ENCODE measurements at places on chromosomes 1 and 21.
A peak's percentile ranks its signal among the peaks of the same experiment; 100 is the strongest.

GRCh38 chr1:61754545-61754944, 12.3 kb downstream of the PATJ start:
- no peak for DNase-seq

GRCh38 chr1:197965132-197965840, 48.1 kb downstream of the LHX9 start:
- no peak for DNase-seq

GRCh38 chr1:175494011-175494554, 249.3 kb downstream of the TNR start:
- DNase-seq: no peak

GRCh38 chr1:201013991-201014815, 9.3 kb downstream of the KIF21B start:
- DNase-seq: no peak

DNA sequence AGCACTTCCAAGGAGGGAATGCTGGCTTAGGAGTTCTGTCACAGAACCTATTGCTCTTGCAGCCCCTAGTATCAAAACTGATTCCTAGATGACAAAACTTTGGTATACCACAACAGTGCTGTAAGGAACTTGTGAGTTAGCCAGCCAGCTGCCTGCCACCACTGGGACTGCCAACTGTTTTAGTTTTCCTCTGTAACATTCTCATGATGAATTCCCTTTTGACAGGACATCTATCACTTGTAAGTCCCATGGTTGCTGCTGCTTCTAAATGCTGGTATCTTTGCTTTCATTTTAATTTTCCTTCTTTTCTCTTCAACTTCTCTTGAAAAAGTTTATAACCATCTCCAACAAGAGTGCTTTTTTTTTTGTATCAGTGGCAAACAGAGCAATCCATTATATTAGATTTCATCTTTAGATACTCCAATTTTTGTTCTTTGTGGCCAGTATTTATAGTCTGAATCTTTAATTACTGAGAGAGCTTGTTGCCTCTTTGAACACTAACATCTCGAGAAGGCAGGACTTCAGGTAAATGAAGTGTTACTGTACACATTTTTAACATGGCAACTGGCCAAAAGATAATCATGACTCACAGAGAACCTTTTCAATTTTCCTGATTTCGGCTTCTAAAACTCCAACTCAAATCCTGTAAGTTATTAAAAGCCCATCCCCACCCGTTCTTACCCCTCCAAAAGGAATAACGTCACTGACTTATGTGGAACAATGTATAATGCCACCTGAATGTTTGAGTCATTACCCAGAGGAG, 19.8 kb downstream of the DBT start:
- no peak for DNase-seq

DNA sequence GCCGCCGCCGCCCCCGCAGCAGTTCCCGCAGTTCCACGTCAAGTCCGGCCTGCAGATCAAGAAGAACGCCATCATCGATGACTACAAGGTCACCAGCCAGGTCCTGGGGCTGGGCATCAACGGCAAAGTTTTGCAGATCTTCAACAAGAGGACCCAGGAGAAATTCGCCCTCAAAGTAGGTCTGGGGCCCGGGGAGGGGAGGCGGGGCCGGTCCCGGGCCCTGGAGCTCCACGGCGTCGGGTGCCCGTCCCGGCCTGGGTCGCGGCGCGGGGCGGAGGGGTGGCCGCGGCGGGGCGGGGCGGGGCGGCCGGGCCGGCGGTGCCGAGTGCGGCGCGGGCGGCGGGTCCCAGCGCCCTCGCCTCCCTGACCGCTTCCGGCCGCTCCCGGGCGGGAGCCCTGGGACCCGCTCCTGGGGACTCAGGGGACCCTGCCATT, 646 bp downstream of the MAPKAPK2 start:
- peak; percentile 61 for DNase-seq

DNA sequence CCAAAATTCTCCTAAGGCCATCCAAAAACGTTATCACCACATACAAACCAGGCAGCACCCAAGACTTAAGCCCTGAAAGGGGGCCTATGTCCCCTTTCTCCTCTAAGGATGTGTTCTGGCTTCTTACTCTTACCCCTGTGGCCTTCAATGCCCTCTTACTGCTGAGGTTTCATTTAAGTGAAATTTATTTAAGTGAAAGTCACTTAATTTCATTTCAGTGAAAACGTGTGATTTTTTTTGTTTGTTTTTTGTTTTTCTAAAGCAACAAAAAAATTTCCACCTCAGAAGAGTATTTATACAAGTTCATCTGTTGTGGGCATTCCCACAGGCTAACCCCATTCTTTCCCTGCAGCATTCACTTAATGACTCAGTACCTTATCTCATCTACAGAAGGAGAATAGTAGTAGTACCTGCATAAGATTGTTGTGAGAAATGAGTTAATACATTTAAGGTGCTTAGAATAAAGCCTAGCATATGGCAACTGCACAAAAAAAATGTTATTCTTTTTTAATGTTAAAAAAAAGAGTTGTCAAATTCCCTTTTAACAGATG, 220.6 kb downstream of the CHRM3 start:
- DNase-seq: no peak

DNA sequence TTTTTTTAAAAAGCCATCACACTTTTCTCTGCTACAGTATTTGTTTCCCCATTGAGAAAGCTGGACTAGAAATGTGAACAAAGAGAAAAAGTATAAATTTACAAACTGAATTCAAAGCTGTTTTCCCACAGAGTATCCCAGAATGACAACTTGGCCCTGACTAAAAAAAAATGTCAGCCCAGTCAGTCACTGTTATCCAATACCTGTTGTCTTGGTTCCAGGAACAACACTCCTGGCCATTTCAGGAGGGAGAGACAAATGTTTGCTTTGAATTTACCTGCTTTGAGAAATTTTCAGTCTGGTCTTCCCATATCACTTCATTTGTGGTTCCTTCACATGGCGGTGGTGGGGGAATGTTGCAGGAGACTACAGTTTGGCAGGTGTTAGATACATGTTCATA, 46.2 kb downstream of the COLGALT2 start:
- DNase-seq: no peak

GRCh38 chr1:84541679-84542078, 32.6 kb downstream of the CTBS start:
- DNase-seq: no peak

DNA sequence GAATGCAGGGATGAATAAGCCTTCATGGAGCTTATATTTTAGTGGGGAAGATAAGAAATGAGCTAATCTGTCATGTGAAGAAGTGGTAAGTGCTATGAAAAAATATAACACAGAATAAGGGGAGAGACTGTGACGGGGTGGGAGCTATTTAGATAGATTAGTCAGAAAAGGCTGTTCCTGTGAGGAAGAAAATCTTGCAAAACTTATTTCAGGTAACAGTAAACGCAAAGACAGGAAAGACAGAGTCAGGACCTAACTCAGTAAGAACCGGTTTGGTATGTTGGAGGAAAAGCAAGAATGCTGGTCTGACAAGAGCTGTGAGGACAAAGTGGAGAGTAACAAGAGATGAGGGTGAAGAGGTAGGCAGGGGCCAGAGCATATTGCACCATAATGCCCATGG, 22.0 kb downstream of the GNAI3 start:
- DNase-seq: no peak

GRCh38 chr1:156961709-156962108, 41.3 kb downstream of the LRRC71 start:
- DNase-seq: no peak

DNA sequence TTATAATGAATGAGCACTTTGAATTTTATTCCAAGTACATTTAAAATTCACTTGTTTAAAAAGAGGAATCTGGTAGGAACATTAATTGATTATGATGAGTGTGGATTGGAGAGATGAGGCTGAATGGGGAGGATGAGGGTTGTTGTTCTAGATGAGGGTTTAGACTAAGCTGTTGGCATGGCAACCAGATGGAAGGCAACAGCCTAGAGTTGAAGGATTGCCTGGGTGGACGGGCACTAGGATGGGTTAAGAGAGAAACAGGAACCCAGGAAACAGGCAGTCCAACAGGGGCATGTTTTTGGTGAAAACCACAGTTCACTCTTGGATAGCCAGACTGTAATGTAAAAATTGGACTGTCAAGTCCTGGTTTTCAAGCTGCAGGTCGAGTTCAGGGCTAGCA, 125.5 kb downstream of the CHRM3 start:
- no peak for DNase-seq

All from H54 (cell line).